ENCODE measurements at places on chromosomes 1 and 21.

GRCh38 chr1:54488779-54489626 is 59.0 kb upstream of the ACOT11 start:
- DNase-seq = peak; percentile 64

- no peak for DNase-seq
Observed at GRCh38 chr1:74699331-74699730, 25.7 kb upstream of the ERICH3 start.

DNA sequence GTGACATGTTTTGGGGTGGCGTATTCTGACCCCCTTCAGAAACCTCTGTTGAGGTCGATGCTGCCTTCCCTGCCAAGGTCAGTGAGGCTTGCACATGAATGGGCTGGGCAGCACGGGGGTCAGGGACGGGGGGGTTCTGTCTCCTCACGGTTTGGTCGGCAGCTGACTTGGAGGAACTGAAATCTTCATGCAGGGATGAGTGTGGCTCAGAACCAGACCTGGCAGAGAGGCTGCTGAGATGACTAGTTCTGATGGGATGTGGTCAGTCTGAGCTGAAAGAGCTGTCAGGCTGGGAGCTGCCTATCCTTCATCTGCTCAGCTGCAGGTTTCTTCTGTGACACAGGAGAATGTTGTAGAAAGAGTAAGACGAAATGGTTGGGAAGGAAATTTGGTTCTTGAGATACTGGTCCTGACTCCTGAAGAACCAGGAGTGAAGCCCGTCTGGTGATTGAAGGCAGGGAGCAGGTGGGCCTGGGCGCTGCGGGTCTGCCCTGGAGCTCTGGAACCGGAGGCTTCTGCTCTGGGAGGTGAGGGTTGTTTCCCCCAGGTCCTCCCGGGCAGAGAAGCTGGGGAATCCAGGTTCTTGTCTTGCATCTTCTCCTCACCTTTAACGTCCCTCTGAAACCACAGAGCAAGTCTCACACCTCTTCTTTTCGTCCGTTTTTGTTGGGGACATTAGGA is 3.3 kb downstream of the SLX9 start:
- no peak for DNase-seq

DNA sequence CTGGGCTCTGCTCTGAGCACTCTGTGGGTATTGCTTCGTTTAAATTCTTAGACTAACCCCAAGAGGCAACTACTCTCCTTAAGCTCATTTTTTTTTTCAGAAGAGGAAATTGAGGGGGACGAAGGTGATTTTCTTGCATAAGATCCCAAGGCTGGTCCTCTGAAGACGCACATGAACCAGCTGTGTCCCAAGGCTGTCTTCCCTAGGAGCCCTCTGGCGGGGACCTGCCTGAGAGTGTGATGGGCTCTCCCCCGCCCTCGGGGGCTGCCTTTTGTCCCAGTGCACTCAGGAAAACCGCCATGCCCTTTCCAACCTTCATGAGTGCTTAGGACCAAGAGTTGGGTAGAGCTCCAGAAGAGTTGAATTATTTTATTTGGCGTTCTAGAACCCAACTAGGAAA is 21.7 kb downstream of the UMODL1 start:
- DNase-seq = no peak

DNA sequence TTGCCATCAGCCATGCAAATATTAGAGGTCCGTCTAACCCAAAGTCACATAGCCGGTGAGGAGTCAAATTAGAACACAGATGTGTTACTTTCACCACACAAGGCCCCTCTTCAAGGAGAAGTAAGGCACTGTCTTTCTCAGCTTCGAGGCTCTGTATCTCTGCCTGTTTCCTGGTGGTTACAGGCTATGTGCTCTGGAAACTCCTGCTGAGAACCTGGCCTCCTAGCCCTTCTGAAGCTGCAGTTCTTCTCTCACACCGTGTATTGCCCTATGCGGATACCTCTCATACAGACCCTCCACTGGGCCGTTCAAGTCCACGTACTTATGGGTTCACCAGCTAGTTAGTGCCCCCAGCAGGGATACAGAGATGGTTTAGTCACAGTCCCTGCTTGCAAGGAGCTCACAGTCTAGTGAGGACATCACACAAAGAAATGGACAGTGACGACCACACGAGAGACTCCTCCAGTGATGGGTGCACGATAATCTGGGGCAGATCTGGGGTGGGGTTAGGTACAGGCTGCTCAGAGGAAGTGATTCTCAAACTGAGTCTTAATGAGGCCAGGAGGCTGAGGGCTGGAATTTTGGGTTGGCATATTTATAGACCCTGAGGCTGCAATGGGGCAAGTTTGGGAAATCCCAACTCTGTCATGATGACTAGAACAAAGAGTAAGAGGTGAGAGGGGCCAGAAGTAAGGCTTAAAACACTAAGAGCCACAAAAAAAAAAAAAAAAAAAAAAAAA is 22.8 kb upstream of the ELOA start:
- no peak for DNase-seq

GRCh38 chr1:232057217-232057895 is 430.8 kb downstream of the DISC1 start:
- DNase-seq = no peak

GRCh38 chr1:99228153-99228552 is 36.1 kb upstream of the PLPPR4 start:
- no peak for DNase-seq

- no peak for DNase-seq
Observed at GRCh38 chr1:98402860-98403259, 258.7 kb upstream of the SNX7 start.

DNA sequence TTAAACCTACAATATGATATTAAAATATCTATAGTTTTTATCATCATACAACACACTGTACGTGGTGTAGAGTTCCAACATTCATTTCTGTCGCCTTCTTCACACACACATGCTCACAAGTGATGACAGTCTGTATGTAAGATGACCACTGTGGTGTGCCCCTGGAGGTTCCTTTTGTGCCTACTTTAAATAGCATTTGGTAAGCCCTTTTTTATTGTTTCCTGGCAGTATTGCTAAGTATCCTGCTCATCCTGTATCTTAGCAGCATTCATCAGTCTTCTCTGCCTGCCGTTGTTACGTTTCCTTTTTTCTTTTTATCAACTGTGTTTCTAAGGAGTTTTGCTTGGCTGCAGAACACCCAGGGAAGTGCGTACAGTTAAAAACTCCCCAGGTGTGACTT is 231.4 kb downstream of the CHRM3 start:
- no peak for DNase-seq

DNA sequence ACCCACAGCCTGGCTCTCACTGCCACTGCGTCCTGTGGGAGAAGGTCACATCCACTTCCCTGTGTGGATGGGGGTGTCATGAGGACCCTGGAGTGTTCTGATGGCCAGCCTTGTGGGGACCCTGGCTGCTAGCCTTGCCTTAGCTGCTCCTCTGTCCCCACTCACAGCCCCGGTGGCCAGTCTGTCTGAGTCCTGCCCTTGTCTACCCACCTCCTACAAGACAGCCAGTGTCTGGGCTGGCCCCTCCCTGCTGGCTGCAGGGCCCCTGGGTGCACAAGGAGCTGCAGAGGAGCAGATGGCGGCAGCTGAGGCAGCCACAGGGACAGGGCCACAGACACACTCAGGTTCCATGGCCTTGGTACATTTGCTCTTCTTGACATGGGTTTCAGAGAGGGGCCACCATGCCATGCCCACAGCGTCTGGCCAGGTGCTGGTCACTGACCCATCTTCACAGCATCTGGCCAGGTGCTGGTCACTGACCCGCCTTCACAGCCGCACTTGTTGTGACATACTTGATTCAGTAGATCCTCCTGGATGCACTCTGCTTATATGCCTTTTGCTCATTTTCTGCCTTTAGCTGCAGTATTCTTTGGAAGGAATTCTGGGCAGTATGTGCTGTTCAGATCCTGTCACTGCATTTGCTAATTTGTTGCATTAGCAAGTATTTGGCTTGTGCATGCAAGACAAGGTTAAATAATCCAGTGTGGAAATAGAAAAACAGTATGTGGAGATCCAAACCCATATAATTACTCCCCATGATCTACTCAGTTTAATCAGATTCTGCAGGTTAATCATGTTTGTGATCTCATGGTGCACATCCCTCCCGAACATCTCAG is 157.8 kb downstream of the PCBP3 start:
- no peak for DNase-seq

DNA sequence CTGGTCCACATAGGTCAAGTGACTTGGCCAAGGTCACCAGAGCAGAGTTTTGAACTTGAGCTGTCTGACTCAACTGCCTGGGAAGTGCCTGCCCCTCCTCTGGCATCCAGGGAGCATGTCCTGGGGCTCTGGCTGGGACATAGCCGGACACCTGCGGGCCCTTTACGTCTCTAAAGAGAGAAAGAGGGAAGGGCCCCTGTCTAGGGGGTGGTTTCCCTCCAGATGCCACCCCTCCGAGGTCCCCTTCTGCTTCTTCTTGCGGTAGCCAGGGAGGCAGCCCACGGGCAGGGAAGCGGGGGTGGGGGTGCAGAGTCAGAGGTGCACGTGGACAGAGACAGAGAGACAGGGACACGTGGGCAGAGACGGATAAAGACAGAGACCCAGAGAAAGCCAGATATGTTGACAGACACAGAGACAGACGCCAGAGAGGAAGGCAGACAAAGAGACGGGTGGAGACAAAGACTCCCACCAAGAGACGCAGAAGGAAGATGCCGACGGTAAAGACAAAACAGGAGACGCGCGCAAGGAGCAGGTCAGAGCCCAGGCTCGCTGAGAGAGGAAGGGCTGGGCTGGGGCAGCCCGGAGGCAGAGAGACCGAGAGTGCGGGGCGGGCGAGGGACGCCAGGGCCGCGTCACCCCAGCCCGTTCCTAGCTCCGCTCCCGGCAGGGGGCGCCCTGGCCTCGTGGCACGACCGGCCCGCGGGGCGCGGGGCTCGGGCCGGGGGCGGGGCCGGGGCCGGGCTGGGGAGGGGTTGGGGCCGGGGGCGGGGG is 458 bp upstream of the ALPL start:
- peak; percentile 51 for DNase-seq

DNA sequence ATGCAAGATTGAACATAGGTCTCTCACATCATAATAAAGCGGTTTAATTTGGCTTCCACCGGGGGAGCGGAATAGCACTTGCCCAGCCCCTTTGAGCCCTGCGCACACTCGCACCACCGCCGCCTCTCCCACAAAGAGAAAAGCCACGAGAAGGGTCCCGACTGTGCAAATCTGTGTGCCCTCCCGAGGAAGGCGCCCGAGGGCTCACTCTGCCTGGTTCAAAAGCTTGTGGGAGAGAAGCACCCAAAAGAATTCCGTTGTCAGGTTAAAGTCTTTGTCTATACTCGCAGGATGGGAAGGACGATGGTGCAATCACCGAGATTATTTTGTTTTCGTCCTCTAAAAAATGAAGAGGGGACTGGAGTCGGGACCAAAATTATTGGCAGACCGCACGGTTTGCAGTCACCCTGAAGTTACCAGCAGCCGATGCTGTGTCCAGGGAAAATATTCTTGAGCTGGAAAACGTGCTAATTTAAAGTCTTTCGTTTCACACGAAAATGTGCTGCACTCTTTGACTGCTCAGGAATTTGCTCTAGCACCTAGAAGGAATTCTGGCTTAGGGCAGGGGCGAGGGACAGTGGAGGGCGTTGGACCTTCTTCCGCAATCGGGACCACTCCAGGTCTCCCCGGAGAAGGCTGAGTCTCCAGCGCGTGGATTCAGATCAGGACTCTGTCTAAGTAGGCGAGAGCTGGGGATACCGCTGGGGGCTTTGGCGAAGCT is 6.6 kb upstream of the SIM2 start:
- DNase-seq = no peak

DNA sequence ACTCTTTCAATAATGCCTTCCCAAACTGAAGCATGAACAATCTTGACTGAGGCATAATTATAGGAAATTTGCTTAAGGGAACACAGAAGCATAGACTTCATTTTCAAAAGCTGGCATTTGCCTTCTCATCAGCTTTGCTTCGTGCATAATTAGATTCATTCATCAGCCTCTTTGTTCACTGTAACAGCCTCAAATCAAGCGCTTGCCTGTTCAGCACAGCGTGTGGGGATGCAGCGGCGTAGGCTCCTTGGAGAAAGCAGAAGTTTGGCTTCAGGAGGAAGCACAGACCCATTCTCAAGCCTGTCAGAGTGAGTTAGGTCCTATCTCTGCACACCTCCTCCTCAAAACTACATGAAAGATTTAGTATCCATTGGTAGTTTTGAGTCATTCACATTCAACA is 246.4 kb upstream of the MAP1LC3C start:
- DNase-seq = peak; percentile 40

DNA sequence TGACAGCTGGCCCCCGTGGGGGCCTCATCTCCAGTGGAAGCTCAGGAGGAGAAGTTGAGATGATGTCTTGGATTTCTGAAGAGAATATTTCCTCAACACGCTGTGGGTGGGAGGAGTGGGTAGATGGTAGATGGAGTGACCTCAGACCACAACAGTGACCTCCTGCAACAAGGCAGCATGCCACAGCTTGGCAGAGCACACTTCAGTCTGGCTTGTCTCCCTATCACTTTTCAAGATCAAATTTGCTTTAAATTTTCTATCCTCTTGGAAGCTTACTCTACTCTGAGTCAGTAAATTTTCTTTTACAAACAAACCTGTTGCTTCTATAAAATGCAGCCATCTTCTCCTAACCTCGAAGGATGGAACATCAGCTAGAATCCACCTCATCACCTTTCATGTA is 59.7 kb downstream of the NTPCR start:
- DNase-seq = no peak

GRCh38 chr1:171296897-171297296 is 17.1 kb upstream of the FMO4 start:
- DNase-seq = no peak

- no peak for DNase-seq
Observed at GRCh38 chr1:222167896-222168295, 380.0 kb downstream of the HHIPL2 start.

GRCh38 chr1:31679091-31679490 is 24.7 kb downstream of the COL16A1 start:
- DNase-seq = no peak

DNA sequence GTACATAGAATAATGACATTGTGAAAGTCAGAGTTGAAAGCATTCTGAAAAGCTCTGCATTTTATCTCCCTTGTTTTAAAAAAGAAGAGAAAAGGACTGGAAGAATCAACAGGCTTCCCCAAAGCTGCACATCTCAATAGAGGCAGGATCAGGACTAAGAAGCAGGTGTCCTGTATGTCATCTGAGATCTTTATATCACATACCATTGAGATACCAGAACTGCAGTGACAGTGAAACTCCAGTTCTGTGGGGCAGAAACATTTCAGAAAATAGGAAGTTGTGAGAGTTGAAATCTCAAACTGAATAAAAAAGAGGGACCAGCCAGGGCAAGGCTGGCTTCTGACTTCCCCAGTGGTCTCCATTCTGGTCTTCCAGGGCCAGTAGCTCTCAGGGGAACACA is 33.0 kb upstream of the SH2D1B start:
- no peak for DNase-seq

DNA sequence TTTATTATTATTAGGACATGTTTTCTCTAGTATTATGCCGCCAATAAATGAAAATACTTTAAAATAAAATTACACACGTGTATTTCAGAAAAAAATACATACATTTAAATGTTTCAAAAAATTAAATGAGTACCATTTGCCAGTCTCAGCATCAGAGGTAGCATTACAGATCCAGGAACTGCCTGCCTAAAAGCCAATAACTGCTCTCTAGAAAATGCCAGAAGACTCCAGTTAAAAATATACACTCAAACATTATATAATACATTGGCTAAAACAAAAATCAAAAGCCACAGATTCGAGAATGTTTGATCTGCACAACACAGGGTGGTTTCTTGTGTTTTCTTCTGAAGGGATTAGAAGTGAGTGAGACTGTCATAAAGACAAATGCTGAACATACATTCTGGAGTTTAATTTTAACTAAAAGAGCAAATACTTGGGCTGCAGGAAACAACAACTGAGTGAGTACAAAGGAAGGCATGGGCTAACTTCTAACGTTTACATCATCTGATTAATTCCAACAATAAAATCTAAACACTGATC is 105.5 kb downstream of the RERE start:
- no peak for DNase-seq
